ENCODE measurements at places on chromosomes 4 and X.

GRCh38 chr4:134650461-134650860, 448.9 kb upstream of the PABPC4L start:
- no peak for DNase-seq

DNA sequence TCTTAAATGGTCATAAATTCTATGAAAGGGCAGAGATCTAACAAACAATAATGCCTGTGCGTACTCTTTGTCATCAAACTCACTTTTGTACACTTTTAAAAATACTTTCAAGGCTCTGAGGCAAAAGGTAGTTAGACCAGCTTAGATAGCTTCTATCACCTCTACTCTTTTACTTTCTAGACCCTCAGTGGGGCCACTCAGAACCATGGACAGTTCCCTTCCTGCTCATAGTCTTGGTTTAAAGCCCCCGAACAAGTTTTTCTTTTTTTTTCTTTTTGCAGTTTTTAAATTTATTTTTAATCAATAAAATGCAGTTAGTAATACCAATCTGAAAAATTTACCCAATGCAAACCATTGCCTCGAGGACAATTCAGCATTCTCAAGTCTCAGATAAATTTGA, 460.5 kb upstream of the CNKSR2 start:
- no peak for DNase-seq

DNA sequence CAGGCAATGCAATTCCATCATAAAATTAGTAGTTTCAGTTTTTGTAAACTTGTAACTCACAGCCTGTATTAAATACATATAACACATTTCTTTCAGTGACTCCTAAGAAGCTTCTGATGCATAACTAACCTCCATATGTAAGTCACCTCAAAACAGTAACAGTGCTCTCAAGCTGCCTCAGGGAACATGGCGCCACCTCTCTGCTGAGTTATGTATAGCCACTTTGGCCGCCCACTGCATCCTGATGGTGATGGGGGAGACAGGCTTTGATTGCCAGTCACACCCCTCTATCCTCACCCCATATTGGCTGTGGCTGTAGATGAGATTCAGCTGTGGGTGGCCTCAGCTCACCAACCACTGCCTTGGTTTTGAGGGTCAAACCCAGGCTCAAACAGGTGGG, 54.3 kb downstream of the LRBA start:
- no peak for DNase-seq

DNA sequence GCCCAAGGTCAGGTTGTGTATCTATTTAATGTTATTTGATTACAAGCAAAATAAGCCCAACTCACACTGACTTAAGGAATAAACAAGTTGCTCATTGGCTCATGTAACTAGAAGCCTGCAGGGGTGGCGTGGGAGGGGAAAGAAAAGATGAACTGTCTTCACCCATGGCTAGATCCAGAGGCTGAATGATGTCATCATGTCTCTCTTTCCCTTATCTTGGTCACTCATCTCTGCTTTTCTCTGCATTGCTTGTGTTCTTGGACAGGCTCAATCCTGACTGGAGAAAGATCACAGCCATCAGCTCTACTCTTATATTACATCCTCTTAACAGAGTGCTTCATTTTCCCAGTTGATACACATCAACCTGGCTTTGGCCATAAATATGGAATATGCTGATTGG, 290.0 kb upstream of the DIAPH2 start:
- DNase-seq, result no peak

DNA sequence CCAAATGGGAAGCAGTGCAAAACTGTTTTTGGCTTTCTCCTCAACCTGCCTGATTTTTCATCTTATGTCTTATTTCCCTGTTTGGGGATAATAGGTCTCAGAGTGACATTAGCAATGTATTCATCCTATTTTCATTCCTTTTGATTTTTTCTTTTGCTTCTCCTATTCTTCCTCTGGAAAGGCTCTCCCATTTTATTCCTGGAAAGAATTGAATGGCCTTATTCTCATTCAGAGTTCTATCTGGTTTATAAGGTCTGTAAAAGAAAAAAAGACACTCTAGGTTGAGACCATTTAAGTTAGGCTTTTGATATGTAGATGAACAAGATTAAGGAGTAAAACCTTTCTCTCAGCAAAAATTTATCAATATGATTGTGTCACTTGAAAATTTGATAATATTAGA, 27.8 kb upstream of the ALB start:
- no peak for DNase-seq

DNA sequence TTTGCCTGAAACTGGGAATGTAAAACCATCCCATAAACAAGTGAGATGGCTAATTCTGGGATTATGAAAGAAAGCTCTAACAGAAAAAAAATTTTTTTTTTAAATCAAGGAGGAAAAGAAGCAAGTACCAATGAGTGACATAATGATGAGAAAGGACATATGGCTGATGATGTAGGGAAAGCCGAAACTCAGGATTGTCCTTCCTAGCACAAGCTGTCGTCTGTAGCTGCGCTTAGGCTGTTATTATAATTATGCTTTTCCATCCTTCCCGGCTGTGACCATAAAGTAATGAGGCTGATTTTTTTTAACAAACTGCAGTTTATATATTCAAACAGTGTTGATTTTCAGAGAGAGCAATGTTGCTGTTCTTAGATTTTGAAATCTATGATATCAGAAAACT, 209.8 kb upstream of the NOCT start:
- DNase-seq, result no peak

DNA sequence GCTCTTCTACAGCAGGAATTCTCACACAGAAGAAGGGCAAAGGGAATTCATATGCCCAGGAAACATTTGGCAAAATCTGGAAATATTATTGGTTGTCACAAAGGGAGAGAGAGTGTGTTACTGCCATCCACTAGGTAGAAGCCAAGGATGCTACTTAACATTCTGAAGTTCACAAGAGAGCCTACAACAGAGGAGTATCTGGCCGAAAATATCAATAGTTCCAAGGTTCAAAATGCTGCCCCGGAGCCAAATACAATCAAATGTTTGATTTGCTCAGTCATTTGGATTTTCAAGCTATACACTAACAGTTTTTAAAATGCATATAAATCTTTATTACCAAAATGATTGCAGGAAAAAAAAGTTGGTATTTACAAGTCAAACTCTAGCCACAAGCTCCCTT, 18.8 kb downstream of the OTUD4 start:
- DNase-seq, result no peak

DNA sequence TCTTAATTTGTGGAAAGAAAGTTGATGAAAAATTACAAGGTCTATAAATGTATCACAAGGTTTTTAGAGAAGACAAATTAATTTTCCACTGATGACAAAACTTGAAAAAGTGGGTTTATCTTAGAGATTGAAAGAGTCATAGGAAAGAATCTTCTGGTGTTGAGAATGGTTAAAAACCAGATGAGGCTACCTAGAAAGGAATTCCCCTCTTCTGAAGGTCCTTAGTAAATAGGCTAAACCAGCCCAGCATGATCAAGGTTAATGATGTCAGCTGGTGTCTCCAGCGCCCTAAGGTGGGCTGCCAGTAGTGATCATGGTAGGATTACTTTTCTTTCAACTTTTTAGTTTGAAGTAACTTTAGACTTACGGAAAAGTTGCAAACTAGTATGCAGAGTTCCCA, 71.8 kb upstream of the PGRMC2 start:
- DNase-seq, result no peak

DNA sequence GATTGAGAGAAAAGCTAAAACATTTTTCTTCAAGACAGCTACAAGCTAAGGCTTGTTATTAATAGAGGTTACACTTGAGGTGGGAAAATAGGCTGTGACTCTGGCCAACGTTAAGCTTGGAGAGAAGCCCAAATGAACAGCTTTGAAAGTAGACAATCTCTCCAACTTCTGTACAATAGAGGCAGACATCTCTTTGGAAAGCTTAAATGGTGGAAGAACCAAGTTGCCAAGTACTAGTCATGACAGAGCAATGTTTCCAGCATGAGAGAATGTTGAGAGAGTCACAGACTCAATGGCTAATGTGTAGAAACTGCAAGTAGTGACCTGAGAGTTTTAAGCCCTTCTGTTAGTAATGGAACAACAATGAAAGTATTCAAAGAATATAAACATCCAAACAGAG, 298.1 kb downstream of the INPP4B start:
- no peak for DNase-seq

DNA sequence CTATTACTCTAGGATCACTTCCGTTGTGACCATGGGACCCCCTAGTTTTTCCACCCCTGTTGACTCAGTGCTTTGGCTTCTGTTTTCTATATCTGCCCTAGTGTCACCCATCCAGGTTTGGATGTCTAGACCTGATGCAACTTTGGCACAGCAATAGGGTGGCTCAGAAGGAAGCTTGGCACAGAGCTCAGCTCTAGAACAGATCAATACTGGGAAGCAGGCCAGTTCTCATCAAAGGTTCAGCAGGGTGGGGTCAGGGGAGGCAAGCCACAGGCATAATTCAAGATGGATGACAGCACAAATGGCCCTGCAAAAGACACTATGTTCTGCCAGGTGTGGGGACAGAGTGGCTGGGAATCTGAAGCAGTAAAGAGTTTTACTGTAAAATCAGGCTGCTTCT, 74.2 kb upstream of the EGFL6 start:
- DNase-seq, result no peak

Data from H54 (cell line).